ENCODE measurements at places on chromosomes 12 and 14.

- DNase-seq: no peak
Observed at GRCh38 chr12:106081606-106082005, 57.1 kb downstream of the NUAK1 start.

- DNase-seq: no peak
Observed at GRCh38 chr12:10247436-10248058, 34.9 kb downstream of the GABARAPL1 start.

DNA sequence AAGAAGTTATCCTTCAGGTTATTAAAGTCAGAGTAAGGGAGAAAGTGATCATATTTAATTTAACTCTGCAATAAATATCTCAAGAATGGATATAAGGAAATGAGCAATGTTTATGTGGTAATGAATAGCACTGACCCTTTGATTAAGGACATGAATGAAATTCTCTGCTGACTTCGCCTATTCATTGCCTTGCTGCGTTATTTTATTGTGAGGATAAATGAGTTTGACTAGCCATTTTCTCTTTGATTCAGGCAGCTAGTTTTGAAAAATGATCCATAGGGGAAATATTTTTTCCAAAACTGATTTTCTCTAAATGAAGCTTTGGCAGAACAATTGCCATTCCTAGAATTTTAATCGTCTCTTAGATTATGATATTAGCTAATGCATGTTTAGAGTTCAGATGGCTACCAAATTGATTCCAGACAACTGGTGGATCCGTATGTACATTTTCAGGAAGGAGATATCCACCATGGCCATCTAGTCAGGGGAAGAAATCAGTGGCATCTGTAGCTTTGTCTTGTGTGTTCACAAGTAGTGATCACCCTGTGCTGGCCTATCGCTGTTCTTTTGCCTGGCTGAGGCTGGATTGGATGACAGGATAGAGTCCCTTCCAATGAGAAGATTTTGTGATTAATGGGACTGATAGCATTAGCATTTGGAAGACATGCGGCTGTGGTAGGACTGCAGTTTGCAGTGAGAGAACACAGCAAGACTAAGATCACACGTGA, 302.3 kb upstream of the RGS6 start:
- DNase-seq: no peak

- no peak for DNase-seq
Observed at GRCh38 chr14:34372786-34373185, 89.3 kb downstream of the SPTSSA start.

DNA sequence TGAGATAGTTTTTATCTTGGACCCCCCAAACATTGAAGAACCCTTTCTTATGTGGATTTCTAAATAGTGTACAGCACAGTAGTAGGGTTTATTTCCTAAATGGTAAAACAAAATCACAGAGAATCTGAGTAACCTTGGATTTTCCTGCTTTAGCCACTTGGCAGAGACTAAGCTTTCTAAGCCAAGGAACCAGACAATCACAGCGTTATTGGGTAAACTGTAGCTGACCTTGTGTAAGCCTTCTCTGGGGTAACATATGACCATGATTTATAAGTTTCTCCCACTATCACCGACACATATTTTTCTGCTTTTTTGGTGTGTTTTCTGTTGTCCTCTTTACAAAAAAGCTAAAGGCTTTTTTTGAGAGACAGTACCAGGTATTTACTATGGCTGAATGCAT, 136.3 kb upstream of the PZP start:
- no peak for DNase-seq

DNA sequence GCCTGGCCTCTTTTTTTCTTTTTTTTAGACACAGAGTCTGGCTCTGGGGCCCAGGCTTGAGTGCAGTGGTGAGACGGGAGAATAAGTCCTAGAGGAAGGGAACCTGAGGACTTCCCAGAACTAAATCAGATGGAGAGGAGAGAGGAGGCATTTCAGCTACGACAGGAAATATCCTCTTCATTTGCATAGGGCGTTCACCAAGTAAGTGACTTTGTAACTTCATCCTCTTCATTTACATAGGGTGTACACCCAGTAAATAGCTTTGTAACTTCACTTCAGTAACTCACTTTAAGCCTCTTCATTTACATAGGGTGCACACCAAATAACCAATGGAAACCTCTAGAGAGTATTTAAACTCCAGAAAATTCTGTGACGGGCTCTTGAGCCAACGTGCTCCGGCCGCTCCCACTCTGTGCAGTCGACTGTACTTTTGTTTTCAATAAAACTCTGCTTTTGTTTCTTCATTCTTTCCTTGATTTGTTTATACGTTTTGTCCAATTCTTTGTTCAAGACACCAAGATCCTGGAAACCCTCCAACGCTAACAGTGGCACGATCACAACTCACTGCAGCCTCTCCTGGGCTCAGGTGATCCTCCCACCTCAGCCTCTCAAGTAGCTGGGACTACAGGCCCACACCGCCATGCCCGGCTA, 21.4 kb upstream of the ANKRD9 start:
- no peak for DNase-seq

GRCh38 chr14:73058922-73059673, 764 bp downstream of the RBM25 start:
- no peak for DNase-seq
